Midbrain (tissue), 1 donor: ENCODE measurements at places on chromosomes 13 and 19.

- DNase-seq, result peak; percentile 45
These were observed at the start of gene SLC25A15 for GRCh38 chr13:40789275-40790153. SLC25A15 (plus strand) TSS chr13:40789611; CDS start chr13:40793227, 3,616 bp downstream.

GRCh38 chr13:93589788-93590187 is 363.2 kb downstream of the GPC6 start:
- DNase-seq, result no peak

DNA sequence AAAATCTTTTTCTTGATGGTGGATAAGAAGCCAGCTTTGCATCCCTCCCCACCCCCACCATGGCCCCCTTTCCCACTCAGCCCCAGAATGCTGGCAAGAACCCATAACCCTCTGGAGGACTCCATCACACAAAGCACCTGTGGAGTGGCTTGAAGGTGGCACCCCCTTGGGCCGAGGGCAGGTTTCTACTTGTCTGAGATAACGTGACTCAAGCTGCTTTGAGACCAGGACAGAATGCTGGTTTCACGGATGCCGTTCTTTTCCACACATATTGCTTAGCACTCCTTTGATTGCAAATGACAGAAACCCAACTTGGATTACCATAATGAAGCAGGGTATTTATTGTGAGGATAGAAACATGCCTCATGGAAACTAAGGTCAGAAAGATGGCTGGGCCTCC is 82.2 kb downstream of the LACC1 start:
- DNase-seq, result no peak

DNA sequence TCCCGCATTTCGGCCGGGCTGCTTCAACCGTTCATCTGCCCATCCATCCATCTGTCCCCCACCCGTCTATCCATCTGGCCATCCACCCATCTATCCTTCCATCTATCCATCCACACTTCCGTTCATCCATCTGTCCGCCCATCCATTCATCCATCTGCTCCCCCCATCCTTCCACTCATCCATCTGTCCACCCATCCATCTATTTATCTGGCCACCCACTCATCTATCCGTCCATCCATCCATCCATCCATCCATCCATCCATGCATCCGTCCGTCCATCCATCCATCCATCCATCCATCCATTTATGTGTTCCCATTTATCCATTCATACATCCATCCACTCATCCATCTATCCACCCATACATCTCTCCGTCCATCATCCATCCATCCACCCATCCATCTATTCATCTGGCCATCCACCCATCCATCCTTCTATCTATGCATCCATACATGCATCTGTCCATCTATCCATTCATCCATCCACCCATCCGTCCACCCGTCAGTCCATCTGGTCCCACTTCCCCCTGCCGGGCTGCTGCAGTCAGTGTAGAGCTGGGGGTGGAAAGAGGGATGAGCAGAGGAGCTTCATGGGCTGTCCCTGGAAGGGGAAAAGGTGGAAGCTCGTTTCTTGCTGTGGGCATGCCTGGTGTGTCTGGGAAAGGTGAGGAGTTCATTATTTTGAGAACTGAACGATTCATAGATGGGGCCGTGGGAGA is 722 bp downstream of the HSD11B1L start:
- no peak for DNase-seq

GRCh38 chr13:73133531-73133930 is 74.7 kb downstream of the KLF5 start:
- no peak for DNase-seq

GRCh38 chr13:107291875-107292274 is 723.9 kb upstream of the ARGLU1 start:
- DNase-seq, result no peak

- DNase-seq, result no peak
These were observed 3.8 kb upstream of the SLC7A9 start for GRCh38 chr19:32873247-32873959.

DNA sequence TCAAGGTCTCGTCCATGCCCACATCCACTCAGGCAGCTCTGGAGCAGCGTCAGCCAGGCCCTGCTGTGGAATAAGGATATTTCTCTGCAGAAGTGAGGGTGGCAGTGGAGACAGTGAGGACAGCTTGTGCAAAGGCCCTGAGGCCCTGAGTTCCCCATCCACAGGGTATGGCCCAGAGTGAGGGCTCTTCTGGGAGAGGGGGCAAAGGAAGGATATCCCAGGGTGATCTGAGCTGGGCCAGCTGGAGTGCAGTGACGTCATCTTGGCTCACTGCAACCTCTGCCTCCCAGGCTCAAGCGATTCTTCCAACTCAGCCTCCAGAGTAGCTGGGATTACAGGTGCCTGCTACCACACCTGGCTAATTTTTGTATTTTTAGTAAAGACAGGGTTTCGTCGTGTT is 11.5 kb downstream of the MARK4 start:
- no peak for DNase-seq

DNA sequence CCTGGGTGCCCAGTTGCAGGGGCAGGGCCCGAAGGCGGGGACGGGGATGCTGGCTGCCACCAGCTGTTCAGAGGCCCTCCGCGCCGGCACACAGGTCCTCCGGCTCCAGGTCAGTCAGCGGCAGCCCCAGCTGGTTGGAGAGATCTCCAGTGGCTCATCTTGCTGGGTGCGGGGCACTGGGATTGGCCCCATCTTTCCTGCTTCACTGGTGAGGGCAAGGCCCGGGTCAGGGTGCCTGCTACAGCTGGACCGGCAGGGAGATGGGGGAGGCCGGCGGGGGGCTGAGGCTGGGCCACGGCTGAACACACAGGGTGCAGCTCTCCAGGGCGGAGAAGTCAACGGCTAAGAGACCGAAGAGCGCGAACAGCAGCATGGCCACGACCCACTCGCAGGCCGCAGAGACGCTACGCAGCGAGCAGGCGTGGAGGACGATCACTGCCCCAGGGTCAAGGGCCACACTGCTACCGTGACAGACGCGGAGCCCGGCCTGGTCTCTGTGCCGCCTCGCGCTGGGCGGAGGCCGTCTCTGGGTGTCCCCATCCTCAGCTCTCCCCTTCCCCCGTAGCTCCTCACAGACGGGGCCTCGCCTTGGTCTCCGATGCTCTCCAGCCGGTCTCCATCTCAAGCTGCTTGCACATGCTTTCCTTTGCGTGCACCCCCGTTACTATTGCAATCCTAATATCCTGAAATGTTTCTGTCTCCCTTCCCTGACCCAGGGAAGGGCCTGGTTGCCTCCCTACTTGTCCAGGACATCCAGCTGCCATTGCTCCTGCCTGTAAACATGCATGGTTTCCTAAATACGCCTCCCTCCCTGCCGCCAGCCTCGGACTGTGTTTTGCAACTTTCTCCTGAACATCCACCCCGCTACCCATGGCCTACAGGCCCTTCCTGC is 12.3 kb downstream of the TMEM150B start:
- no peak for DNase-seq

- no peak for DNase-seq
These were observed 25.5 kb downstream of the SMIM24 start for GRCh38 chr19:3454656-3455392.

- DNase-seq, result no peak
These were observed 10.6 kb downstream of the URI1 start for GRCh38 chr19:29952646-29953045.

GRCh38 chr13:73717632-73718031 is 416.6 kb downstream of the KLF12 start:
- DNase-seq, result no peak

DNA sequence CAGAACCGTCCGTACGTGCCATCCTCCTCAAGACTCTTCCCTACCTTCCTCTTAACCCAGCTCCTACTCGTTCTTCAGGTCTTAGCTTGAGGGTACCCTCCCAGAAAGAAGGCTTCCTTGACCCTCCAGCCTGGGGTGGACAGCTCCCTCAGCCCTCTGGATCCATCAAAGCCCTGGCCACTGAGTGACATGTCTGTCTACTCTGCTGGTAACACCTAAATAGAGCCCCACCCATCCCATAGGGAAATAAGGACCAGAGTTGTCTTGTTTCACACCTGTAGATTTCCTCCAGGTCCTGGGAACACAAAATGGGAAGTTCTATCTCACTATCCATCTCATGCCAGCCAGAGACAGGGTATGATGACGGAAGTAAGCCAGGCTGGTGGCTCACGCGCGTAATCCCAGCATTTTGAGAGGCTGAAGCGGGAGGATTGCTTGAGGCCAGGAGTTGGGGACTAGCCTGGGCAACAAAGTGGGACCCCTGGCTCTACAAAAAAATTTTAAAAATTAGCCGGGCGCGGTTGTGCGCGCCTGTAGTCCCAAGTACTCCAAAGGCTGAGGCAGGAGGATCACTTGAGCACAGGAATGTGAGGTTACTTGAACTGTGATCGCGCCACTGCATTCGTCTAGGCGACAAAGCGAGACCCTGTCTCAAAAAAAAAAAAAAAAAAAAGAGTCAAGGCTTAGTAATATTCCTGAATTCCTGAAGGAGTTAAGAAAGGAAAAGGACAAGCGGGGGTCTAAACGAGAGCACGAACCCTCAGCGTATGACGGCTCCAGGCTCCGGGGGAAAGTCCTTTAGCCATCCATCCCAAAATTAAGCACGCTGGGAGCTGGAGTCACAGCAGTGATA is 566 bp upstream of the CCDC97 start:
- no peak for DNase-seq

DNA sequence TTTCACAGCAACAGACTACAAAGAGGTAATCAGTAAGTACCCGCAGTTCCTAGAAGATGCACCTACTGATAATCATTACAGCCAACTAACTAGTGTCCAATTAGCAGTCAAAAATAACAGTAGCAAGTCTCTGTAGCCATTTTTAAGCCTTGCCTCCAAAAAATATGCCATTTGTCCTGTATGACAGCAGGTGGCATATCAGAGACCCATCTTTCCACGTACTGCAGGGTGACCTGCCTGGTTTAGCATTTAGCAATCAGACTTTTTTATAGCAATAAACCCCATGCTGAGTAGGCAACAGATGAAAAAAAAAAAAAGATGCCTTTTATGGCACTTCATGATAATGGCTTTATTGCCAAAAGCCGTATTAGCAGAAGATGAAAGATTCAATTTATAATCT is 155.3 kb upstream of the LSM14A start:
- DNase-seq, result no peak

GRCh38 chr19:56109226-56109625 is 11.9 kb downstream of the ZNF787 start:
- no peak for DNase-seq

DNA sequence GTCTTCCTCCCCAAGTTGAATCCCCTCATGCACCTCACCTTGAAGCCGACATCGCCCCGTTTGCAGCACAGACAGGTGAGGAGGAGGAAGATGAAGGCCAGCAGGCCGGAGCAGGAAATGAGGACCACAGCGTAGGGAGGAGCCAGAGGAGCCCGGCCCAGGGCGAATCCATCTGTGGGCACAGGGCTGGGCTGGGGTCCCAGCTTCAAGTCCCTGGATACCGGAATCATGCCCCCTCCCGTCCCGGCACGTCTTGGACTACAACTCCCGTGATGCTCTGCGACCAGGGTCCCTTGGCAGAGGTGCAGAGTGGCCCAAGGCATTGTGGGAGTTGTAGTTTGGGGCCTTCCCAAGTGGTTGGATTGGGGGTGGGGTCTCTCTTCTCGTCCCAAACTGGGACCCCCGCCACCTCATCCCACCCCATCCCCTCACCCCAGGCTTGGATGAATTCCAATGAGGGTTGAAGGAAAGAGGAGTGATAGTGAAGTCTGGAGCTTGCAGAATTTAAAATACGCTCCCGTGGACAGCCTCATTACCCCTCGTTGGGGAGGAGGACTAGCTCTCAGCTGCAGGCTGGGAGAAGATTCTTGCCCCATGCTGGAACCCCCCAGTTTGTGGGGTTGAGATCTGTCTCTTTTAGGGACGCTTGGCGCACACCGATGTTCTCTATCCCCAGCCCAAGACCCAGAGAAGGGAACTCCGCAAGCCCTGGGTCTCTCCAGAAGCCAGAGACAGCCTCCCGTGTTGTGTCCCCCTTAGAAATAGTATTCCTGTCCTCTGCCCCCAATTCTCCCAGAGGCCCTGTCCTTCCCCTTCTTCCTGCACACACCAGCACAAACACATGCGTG is 990 bp downstream of the LMTK3 start:
- peak; percentile 88 for DNase-seq

GRCh38 chr13:95955255-95955654 is 97.9 kb downstream of the UGGT2 start:
- no peak for DNase-seq

GRCh38 chr13:89925107-89925506 is 1422.4 kb upstream of the MIR17HG start:
- peak; percentile 9 for DNase-seq

- no peak for DNase-seq
These were observed 2.6 kb upstream of the SLC10A2 start for GRCh38 chr13:103068836-103069235.

DNA sequence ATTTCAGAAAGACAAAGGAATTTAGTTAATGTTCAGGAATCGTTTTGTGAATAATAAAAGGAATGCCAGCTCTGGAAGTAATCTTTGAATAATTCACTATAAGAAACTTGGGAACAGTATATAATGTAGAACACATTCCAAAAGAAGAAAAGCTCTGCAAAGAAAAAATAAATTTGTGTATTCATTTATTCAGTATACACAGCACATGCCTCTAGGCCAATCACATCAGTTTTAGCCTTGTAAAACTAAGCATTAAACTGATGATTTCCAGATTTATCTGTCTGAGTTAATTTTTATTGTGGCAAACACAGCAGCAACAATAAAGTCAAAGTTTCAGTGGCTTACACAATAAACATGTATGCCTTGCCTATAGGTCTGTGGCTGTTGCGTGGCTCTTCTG is 5.7 kb upstream of the RXFP2 start:
- no peak for DNase-seq

DNA sequence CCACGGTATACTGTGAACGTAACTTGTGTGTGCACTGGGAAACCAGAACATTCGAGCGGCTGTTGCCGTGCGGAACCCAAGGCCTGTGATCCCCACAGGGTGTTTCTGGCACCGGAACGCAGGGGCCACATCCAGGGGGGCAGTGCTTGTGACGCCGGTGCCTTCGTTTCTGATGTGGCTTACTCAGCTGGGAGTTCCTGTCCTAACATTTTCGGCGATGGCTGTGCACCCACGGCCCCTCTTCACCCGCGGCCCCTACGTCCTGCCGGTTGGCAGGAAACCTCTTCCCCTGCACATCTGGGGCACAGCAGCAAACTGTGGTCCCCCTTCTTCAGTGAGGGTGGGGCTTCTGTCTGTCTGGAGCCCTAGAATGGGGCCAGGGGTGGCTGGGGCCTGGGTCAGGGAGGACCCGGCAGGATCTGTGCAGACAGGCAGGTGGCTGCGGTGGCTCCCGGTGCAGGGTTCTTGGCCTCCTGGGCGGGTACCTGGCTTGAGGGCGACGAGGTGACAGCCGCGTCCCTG is 26.2 kb downstream of the CSNK1G2 start:
- no peak for DNase-seq

DNA sequence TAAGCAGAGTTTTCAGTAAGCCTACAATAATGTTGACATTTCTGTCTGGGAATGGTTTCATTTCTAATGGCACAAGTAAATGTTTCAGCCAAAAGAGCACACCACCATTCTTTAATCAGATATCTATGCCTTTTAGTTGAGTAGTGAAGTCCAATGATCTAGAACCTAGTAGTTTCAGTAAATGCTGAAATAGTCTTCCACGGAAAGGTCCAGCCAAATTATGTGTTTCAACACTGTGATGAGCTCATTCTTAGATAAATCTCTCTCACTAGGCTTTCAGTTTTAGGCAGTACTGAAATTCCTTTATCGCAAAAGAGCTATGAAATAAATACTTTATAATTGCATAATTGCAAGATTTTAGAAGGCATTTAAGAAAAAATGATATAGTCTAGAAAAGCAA is 816.8 kb upstream of the PCDH9 start:
- DNase-seq, result no peak
